ENCODE measurements at places on chromosomes 7 and 10. TPM values are rescaled to one million over a fixed set of nuclear protein-coding genes. Genes with fewer than 3 reads are reported as not detected.

GRCh38 chr7:18780266-18780665 lies 284.7 kb downstream of the HDAC9 start:
- DNase-seq, result no peak

GRCh38 chr7:101233907-101234547 lies 3.6 kb downstream of the CLDN15 start:
- no peak for DNase-seq

DNA sequence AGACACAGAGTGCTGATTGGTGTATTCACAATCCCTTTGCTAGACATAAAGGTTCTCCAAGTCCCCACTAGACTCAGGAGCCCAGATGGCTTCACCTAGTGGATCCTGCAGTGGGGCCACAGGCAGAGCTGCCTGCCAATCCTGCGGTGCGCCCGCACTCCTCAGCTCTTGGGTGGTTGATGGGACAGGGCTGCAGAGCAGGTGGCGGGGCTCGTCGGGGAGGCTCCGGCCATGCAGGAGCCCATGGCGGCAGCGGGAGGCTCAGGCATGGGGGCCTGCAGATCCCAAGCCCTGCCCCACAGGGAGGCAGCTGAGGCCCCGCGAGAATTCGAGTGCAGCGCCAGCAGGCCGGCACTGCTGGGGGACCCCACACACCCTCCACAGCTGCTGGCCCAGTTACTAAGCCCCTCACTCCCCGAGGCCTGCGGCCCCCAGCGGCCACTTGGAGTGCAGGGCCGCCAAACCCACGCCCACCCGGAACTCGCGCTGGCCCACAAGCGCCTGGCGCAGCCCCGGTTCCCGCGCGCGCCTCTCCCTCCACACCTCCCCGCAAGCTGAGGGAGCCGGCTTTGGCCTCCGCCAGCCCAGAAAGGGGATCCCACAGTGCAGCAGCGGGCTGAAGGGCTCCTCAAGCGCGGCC lies 7.7 kb upstream of the BET1 start:
- DNase-seq, result no peak

DNA sequence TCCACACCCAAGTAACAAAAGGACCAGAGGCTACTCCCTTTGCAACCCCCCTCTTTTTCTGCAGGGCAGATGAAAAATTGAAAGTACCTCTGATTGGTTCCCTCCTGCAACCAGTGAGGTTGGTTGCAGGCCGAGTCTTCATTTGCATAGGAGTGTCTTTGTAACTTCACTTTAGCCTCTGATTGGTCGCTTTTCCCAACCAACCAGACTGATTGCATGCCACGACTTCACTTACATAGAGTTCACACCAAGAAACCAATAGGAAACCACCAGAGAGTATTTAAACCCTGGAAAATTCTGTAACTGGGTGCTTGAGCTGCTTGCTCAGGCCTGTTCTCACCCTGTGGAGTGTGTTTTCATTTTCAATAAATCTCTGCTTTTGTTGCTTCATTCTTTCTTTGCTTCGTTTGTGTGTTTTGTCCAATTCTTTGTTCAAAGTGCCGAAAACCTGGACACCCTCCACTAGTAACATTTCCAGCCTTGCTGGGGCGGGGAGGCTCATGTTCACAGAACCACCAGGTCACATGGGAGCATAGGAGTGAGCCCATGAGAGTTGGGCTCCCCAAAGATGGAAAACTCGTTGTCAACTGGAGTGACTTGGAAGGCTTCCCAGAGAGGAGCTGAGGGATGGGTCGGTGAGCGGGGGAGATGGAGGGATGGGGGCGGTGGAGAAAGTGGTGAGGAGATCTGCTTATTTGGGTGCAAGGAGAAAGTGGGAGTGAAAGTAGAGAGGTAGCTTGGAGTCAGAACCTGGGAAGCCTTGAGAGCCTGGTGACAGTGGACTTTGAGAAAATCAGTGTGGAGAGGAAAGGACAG lies 223.6 kb downstream of the GFRA1 start:
- DNase-seq, result no peak

DNA sequence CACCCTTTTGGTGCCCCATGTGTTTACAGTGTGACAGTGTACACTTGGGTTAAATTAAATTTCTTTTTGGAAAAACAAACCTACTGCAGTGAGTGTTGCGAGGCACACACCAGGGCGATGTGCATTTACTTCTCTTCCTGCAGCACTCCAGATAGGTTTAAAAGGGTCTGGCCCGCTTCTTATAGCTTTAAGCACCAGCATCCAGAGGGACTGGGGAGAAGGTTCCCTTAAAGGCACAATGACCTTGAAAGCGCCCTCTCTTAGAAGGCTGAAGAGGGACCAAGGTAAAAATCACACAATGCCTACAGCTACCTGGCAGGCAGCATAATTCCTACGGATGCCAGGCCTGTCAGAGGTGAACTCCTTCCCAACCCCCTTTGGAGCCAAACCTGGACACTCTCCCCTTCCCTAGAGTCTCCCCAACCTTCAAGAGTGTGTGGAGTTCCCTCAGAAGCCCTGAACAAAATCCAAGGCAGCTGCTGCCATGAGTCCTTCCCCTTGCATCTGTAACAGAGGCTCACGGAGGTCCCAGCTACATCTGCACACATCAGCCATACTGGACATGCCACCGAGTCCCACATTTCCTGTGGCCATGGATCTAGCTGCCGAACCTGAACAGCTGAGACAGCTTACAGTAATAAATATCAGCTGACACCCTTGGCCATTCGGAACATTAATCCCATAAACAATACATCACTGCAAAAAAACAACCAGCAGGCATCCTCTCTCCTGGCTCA lies 33.2 kb downstream of the TRIM8 start:
- DNase-seq, result no peak

- DNase-seq, result no peak
These were observed 68.0 kb downstream of the GBF1 start for GRCh38 chr10:102313221-102313896.

DNA sequence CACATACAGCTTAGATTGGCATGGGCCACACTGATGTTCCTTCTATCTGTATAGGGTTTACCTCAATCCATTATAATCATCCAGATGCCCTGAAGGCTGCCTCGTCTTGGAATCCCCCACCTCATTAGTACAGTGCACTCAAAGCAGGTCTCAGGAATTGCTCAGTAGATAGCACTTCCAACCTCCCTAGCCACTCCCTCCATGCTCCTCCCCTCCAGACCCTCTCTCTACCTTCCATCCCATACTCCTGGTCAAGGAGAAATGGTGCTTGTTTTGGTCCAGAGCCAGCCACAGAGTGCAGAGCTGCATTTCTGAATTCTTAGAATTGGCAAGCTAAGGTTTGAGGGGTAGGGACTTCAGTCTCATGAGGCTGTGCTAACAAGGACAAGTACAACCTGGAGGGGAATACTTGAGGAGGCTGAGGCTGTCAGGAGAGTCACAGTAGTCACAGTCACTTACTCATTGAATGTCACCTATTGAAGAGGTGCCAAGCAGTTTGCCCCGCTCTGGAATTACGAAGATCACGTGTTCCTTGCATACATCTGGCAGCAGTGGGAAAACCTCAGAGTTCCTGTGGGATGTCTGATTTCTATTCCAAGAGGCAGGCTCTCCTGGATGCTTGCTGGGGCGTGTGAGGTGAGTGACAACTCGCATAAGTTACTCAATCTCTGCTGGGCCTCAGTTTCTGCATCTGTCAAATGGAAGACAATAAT lies 60.7 kb upstream of the ZNF746 start:
- no peak for DNase-seq

DNA sequence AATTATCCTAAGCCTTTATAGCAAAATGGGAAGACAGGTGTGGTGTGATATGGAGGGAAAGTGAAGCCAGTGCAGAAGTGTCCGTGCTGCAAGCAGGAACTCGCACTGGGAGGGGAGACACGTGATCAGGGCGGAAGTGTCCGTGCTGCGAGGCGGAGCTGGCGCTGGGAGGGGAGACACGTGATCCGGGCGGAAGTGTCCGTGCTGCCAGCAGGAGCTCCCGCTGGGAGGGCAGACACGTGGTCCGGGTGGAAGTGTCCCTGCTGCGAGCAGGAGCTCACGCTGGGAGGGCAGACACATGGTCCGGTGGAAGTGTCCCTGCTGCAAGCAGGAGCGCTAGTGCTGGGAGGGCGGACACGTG lies 40.5 kb upstream of the PRKAR1B start:
- no peak for DNase-seq

GRCh38 chr10:78806681-78807221 lies 262.0 kb upstream of the ZMIZ1 start:
- no peak for DNase-seq

- DNase-seq, result no peak
These were observed 53.4 kb downstream of the CREB5 start for GRCh38 chr7:28465697-28466096.

DNA sequence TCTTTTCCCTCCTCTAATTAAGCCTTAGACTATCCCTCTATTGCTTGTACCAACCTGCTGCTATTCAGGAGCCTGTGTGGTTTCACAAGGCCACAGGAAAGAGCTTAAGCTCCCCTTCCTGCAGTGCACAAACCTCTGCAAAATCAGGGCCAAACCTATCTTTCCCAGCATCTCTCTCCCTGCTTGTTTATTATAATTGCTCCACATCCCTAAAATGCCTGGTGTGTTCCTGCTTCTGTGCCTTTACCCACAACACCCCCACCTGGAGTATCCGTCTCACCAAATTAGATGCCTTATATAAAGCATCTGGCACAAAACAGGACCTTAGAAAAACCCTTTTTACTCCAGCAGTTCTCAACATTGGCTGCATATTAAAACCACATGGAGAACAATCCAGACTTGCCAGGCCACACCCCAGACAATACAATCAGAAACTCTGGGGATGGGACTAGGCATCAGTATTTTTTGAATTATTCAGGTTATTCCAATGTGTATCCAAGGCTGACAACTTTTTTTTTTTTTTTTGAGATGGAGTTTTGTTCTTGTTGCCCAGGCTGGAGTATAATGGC lies 16.7 kb downstream of the SEC31B start:
- DNase-seq, result no peak

GRCh38 chr7:70569335-70569819 lies 562.6 kb upstream of the GALNT17 start:
- no peak for DNase-seq

DNA sequence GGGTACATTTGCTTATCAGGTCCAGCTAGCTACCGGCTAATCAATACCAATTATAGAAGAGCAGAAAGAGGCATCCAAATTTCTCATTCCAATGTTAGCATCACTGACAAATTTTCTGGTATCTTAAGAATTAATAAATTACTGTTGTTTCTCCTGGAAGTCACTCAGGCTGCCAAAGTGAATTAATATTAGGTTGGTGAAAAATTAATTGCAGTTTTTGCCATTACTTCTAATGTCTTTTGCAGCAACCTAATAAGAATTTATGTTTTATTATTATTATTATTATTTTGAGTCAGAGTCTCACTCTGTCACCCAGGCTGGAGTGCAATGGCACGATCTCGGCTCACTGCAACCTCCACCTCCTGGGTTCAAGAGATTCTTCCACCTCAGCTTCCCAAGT lies 979.9 kb downstream of the TYW1 start:
- no peak for DNase-seq

DNA sequence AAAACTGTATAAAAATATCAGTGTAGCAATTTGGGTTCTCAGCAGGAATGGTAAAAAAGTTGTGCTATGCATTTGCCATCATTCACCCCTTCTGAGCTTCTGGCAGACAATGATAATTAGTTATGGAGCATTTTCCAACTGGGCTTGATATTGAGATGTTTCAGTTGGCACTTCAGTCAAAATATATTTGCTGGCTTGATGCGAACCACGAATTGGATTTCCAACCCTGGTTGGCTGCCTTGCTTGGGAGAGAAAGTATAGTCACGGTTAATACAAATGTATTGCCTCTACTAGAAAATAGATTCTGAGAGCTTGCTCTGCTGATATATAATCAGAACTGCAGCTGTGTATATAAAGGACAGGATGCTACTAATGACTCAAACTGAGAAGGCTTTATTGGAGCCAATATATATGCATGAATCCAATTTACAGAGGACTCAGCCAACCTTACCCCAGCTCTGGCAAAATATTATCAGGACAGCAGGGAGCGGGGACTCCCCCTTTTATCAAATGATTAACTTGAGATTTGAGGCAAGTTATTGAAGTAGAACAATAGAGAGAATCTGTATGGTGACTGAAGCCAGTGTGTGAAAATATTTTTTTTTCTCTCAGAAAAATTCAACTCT lies 219.8 kb upstream of the SMIM30 start:
- DNase-seq, result no peak

DNA sequence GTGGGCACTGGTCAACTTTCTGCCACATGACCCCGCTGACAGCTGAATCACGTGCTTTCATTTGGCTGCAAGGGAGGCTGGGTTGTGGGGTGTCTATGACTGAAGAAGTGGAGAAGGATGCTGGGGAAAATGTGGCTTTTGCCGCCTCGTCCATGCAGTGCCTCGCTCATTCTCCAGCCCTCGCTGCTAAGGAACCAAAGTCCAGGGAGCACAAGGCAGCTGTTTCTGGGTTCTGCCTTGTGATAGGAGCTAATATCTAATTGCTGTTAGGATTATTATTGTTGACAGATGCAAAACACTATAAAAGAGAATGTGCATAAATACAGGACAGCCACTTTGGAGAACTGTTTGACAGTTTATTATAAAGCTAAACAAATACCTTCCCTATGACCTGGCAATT lies 4.9 kb upstream of the CAMK2B start:
- no peak for DNase-seq

- DNase-seq, result no peak
These were observed 737.0 kb downstream of the LRMDA start for GRCh38 chr10:76168437-76168836.

GRCh38 chr7:70455925-70456324 lies 676.0 kb upstream of the GALNT17 start:
- no peak for DNase-seq

DNA sequence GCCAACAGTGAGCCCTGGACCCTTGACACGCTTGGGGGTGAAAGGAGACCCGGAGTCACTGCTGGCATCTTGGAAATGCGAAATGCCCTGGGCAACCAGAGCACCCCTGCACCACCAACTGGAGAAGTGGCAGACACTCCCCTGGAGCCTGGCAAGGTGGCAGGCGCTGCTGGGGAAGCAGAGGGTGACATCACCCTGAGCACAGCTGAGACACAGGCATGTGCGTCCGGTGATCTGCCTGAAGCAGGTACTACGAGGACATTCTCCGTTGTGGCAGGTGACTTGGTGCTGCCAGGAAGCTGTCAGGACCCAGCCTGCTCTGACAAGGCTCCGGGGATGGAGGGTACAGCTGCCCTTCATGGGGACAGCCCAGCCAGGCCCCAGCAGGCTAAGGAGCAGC lies 98.5 kb downstream of the TACC2 start:
- DNase-seq, result no peak

- no peak for DNase-seq
These were observed 891.1 kb upstream of the GHITM start for GRCh38 chr10:83248106-83248631.

- no peak for DNase-seq
These were observed 190 bp downstream of the TCERG1L start for GRCh38 chr10:131311402-131311660.

GRCh38 chr10:12333380-12334185 lies 15.8 kb upstream of the CAMK1D start:
- DNase-seq, result no peak

GRCh38 chr10:115937768-115938056 lies 335.3 kb downstream of the GFRA1 start:
- DNase-seq, result no peak

GRCh38 chr7:1062296-1063294 lies 18.2 kb downstream of the GPR146 start:
- no peak for DNase-seq

Gene TMEM60
- total RNA-seq, result 8.8 TPM

Gene OPN4
- not detected for total RNA-seq

Gene LRRC4
- not detected for total RNA-seq

Gene ACSM6
- total RNA-seq, result not detected

Gene ZNF518A
- 27.7 TPM for total RNA-seq

Gene PRSS37
- not detected for total RNA-seq

Gene NAMPT
- 446 TPM for total RNA-seq

Gene TMEM140
- 10.2 TPM for total RNA-seq

Gene TLL2
- total RNA-seq, result 2.8 TPM

Gene TOMM7
- total RNA-seq, result 203 TPM

Gene OIT3
- not detected for total RNA-seq

Gene TAS2R4
- total RNA-seq, result 0.69 TPM

Data from natural killer cell treated with Interleukin-12 subunit alpha and Interleukin-12 subunit beta and Interleukin-15 and Interleukin-18, amount 100 ng/mL, for 72 hours (primary cell).